ENCODE measurements at places on chromosomes 4 and X.

GRCh38 chr4:123361195-123361861 is 35.3 kb upstream of the SPRY1 start:
- no peaks in the 10 kb centered on the region for H3K36me3 ChIP-seq
- H3K4me1 ChIP-seq: peaks cover 19% of the 10 kb centered on the region
- no peak for DNase-seq
- H3K27me3 ChIP-seq: no peaks in the 10 kb centered on the region

DNA sequence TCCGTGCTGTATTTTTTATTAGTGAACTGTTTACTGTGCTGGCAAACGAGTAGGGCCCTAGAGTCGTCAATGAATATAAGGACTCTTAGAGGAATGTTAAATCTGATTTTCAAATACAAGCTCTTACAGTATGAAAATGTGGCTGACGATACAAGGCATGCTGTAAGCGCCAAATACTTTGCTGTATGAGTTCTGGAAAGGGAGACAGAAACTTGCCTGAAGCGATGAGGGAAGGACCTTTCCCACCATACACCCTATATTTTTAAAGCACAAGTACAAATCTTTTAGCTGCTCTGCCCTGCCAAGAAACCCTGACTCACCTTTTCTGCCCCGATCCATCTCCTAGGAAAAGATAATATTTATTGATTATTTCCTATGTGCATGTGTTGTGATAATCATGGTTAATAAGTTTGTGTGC is 15.7 kb upstream of the RUFY3 start:
- H3K27me3 ChIP-seq: no peaks in the 10 kb centered on the region
- H3K36me3 ChIP-seq: peaks cover 3% of the 10 kb centered on the region
- no peak for DNase-seq

GRCh38 chr4:124151031-124151430 is 561.5 kb downstream of the ANKRD50 start:
- no peak for DNase-seq
- no peak overlapping the region for H3K4me3 ChIP-seq
- no peaks in the 10 kb centered on the region for H3K4me1 ChIP-seq
- H3K27ac ChIP-seq: no peak overlapping the region
- H3K27me3 ChIP-seq: no peaks in the 10 kb centered on the region

DNA sequence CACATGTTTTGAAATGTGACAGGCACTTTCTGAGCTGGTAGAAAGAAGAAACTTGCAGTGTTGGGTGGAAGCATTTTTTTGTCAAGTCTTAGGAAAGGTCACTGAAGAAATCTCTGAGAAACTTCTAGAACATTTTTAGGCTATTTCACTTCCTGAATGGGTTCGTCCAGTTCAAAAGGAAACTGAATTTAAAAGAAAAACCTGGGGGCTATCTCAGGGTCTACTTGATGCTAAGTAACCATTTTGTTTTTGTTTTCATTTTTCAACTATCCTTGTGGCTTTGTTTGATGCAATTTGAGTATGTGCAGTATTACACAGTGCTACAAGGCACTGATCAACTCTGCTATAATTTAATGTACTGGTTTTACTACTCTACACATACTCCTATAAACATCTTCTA is 34.0 kb upstream of the AMOT start:
- no peak overlapping the region for H3K4me3 ChIP-seq
- H3K4me1 ChIP-seq: no peaks in the 10 kb centered on the region
- no peak for DNase-seq
- no peak overlapping the region for H3K27ac ChIP-seq
- H3K36me3 ChIP-seq: no peaks in the 10 kb centered on the region

DNA sequence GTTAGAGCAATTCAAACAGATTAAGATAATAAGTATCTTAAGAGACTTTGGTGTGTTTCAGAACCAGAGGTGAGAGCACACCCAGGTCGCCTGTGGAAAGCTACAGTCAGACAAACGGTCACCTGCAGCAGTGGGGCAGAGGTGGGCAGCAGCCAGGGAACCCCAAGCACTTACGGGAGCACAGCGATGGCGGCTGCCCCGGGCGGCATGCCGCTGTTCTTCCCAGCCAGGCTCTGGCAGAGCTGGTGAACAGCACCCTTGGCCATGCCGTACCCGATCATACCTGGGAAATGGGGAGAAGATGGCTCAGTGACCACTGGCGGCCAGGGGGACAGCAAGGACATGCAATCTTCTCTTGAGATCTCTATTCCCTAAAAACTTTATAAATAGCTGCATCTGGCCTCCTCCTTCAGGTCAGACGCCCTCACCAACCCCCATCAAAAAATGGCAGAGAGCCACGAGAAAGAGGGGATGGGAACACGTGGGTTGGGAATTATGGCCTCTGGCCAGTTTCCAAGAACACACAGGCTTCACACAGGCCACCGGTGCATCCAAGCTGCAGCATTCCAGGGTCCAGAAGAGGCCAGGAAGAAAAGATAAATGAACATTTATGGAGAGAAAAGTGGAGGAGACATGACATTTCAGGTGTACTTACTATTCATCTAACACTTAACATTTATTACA is 19.7 kb downstream of the QDPR start:
- no peak overlapping the region for H3K27ac ChIP-seq
- H3K4me3 ChIP-seq: no peak overlapping the region
- no peaks in the 10 kb centered on the region for H3K27me3 ChIP-seq
- no peak for DNase-seq
- peaks cover 38% of the 10 kb centered on the region for H3K36me3 ChIP-seq

DNA sequence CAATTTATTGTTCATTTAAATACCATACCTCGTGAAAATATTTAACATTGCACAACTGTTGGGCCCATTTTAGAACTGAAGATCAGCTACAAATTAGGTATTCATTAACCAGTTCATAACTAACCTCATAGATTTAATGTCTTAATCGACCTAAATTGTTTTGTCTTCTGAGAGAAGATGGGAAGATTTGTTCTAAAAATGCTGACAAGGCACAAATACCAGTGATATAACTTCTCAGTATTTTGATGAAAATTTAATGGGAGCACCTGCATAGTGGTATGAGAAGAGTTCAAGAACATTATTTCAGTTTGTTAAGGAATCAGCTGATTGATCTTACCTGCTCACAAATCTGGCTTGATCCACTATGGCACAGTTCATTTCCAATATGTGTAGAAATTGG is 33.9 kb downstream of the POF1B start:
- no peaks in the 10 kb centered on the region for H3K4me1 ChIP-seq
- no peak overlapping the region for H3K27ac ChIP-seq
- no peaks in the 10 kb centered on the region for H3K27me3 ChIP-seq
- no peak for DNase-seq
- no peaks in the 10 kb centered on the region for H3K36me3 ChIP-seq
